AG04449 (cell line): ENCODE measurements at places on chromosomes 12 and 14.

DNA sequence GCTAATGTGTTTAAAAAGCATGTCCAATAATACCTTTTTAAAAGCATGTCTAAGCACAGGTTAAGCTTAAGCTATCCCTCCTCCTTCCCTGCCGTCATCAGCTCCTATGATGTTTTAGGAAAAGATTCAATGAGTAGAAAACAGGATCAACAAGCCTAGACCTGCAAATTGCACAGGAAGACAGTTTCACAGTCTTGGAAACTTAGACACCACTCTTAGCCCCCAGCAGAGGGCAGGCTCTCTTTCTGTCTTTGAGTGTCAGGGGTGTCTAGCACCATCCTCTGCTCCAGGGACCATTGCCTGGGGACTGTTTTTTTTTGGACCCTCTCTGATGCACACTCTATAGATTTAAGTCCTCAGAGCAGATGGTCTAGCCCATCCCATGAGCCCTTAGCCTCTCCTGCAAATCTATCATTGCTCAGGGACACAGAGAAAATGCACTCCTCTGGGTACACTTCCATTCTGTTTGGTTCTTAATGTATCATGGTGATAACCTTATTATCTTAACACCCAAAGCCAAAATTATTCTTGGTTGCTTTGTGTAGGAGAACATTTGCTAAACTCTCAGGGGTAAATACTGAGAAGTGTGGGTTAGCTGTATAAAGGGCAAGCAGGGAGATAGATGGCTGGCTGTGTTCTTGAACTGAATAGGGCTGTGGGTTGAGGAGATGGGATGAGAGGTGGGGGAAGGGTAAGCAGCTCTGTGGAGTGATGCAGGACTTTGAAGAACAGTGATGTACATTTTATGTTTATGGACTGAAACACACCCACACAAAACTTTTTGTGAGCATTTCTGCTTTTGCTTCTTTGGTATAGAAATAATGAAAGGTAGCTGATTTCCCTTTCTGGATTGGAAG is 259.9 kb upstream of the DDHD1 start:
- DNase-seq = no peak

DNA sequence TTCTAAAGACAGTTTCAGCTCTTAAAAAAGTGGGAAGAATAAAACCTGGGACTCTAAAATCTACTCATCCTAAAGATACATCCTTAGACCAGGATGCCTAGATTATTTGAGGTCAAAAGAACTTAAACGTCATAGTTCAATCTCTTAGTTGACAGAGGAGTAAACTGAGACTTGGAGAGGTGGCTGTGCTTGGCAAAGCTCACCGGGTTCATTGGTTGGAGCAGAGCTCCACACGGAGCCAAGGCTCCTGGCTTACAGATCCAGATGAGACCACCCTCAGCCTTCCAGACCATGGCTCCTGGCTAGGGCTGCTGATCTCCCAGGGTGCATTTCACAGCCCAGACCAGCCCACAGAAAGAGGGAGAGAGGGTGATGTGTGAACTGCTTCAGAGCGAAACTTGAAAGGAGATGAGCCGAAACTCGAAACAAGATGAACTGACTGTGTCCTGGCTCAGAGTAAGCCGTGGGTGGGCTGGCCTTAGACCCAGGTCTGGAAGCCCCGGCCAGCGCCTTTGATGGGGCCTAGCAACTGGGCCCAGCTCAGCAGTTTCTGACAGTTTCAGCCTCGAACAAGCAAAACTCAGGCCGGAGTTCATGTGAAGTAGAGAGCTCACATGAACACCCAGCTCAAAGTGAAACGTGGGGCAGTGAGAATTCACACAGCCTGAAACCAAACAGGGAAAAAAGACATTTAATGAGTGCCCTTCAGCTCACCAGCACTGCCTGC is 1044.8 kb downstream of the BCL11B start:
- no peak for DNase-seq

DNA sequence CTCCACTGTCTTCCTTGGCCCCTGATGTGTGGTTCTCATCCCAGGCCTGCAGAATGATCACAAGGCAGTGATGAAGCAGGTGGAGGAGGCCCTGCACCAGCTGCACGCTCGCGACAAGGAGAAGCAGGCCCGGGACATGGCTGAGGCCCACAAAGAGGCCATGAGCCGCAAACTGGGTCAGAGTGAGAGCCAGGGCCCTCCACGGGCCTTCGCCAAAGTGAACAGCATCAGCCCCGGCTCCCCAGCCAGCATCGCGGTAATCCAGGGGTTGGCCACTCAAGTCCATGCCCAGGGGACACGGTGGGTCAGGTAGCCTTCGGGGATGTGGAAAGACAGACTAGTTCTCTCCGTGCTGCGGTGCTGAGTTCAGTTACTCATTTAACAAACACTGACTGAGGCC is 11.0 kb downstream of the PSMD9 start:
- DNase-seq = no peak

DNA sequence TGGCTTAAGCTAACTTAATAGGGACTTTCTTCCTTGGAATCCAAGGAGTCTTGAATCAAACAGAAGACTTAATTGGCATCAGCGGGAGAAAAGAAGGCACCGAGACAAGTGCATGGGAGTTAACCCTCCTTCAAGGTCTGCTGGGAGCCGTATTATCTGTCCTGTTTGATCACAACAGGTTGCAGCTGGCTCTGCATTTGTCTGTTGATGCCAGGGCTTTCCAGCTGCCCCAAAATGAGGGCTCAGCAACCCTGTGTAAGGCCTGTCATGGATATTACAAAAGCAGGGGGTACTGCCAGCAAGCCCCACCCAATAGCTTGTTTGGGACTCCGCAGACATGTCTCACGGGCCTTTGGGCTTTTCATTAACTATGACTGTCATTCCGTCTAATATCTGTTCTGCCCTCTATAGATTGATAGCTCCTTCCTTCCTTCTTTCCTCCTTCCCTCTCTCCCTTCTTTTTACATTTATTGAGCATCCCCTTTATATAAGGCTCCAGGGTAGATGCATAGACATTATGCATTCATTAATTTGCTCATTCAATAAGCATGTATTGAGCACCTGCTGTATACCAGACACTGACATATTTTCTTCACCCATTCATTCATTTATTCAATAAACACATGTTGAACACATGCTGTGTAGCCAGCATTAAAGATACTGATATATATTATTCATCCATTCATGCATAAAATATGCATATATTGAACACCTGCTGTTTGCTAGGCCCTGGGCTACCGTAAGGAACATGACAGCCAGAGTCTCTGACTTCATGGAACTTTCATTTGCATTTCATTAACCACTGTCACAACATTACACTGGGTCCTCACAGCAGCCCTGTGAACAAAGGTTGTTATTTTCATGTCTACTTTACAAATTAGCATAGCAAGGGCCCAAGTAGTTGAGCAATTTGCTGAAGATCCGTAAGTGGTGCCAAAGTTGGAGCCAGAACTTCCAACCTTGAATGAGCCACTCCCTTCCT is 56.2 kb downstream of the SVOP start:
- no peak for DNase-seq

DNA sequence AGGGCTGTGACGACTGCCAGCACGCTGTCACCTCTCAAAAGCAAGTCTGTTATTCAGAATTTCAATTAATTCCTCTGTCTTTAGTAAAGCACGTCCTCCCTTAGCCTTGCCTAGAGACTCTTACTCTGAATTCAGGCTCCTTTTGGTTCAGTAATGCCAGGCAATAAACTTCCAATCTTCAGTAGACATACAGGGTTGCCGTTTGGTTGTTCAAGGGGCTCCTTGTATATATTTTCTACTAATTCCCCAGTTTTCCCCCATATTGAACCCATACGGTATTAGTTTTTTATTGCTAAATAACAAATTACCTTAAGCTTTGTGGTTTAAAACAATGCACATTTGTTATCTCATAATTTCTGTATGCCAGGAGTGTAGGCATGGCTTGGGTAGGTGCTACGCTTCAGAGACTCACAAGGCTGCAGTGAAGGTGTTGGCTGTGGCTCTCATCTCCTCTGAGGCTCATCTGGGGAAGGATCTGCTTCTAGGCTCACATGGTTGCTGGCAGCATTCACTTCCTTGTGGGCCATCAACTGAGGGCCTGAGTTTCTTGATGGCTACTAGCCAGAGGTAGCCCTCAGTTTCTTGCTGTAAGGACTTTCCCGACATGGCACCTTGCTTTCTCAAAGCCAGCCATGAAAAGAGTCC is 7.3 kb upstream of the CLECL1 start:
- DNase-seq = no peak

- DNase-seq = no peak
These were observed 65.6 kb downstream of the FBXL14 start for GRCh38 chr12:1528791-1529190.

- no peak for DNase-seq
These were observed 221.2 kb downstream of the RAD51B start for GRCh38 chr14:68040633-68041369.

DNA sequence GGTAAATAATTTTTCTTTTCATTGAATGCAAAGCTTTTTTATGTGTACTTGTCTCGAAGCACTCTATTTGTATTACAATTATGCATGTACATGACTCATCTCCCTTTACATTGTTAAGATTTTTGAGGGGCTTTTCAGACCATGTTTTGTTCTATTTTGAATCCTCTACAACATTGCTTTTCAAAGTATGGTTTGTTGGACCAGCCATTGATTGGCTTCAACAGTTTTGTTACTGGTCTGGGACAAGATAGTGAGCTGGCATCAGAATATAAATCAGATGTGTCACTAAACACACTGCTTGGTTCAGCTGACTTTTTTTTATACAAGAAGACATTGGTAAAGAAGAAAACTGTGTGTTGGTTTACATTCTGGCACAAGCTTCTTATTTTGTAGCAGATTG is 122.3 kb downstream of the MON2 start:
- DNase-seq = no peak

DNA sequence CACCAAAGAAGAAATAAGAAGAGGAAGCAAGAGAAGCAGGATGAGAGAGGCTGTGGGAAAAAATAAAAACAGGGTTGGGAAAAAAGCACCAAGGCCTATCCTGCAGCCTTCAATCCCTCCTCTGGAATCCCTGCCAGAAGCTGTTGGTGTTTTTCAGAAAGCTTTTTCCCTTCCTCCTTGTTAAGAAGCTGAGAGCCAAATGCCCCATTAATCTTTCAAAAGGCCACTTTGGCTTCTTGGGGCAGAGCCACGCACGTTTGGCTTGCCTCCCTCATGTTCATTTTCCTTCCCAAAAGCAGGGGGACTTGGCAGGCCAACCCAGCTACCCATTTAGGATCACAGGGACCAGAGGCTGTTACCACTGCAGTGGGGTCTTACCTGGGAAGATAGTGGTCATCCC is 365.3 kb downstream of the NUAK1 start:
- no peak for DNase-seq

- no peak for DNase-seq
These were observed 103.9 kb downstream of the BTG1 start for GRCh38 chr12:92041742-92042141.

- no peak for DNase-seq
These were observed 21.4 kb upstream of the GSG1 start for GRCh38 chr12:13124656-13125505.

- no peak for DNase-seq
These were observed 112.6 kb downstream of the CCDC60 start for GRCh38 chr12:119447126-119447525.

DNA sequence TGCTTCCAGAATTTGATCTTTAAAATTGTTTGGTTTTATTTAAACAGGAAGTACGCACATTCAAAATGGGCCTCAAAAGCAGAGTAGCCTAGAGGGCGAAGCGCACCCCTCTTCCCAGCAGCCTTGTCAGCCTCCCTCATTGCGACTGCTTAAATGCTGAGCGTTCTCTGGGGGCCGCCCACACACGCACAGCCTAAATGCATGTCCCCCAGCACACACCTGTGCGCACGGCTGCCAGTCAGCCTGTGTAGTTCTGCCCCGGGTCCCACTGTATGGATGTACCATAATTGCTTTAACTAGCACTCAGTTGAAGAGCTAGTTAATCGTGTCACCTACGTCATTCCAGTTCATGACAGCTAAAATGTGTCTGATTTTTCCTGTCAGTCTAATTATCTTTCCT is 79.3 kb downstream of the TESC start:
- no peak for DNase-seq

- DNase-seq = no peak
These were observed 19.0 kb downstream of the EIF4B start for GRCh38 chr12:53025250-53025649.

DNA sequence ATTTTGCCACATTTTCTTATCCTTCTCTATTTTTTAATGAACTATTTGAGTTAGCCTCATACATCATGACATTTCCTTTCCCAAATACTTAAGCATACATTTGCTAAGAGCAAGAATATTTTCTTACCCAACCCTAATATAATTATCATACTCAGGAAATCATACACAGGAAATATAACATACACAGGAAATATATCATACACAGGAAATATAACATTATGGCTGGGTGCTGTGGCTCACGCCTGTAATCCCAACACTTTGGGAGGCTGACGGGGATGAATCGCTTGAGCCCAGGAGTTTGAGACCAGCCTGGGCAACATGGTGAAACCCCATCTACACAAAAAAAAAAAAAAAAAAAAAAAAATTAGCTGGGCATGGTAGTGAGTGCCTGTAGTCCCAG is 4.9 kb downstream of the NCKAP1L start:
- no peak for DNase-seq

DNA sequence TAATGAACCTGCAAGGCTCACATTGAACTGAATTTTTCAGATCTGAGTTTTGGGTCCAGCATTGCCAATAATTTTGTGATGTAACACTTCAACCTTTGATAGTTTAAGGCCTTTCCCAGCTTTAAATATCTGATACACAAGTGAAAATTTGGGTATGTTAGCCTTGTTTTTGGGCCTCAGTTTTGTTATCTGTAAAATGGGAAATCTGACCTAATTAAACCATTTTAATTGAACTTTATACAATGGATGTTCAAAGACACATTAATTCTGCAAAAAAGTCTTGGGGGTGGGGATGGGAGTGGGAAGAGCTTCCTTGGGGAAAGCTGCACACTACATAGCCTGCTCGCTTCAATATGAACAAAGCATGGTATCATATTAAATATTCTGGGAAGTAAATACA is 5.2 kb upstream of the SPATS2 start:
- DNase-seq = no peak

- no peak for DNase-seq
These were observed 40.1 kb upstream of the DCN start for GRCh38 chr12:91222746-91223145.

DNA sequence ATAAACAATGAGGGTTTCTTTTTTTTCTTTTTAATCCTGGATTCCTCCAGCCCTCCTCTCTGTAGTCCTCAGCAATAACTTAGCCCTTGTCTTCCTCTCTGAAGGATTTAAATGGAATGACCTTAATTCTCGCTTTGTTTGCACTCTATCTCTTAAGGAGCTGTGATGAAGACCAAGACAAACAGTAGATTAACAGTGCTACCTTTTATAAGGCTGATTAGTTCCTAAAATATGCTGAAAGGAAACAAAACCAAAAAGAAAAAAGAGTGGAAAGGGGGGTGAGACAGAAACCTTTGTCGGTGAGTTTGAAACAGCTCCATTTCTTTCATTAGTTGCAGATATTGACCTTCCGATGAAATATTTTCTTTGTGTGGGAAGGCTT is 38.7 kb upstream of the PTCSC3 start:
- DNase-seq = no peak

GRCh38 chr14:83827383-83827782 is 1702.6 kb upstream of the FLRT2 start:
- DNase-seq = no peak

DNA sequence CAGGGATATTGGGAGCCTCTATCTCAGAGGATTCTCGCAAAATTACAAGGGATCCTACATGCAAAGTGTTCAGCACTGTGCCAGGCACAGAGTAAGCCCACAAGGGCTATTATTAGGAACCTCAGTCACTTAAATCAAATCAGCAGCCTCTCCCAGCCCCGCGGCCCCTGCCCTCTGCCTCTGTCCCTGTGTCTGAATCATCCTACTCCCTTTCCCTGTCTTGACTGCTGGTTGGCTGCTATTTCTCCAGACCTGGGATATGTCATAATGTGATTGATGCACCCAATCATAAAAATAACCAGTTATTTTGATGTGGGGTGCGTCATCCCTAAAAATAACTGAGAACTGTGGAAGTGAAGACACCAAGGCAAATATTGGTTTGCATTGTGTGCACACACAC is 176.3 kb downstream of the KSR2 start:
- DNase-seq = no peak
